ENCODE measurements at places on chromosomes 3 and 15. TPM values are rescaled to one million over a fixed set of nuclear protein-coding genes. Genes with fewer than 3 reads are reported as not detected.

UBE3A gene
- 108 TPM for total RNA-seq

GRCh38 chr3:185059766-185060165 lies 93.1 kb downstream of the C3orf70 start:
- no peak for DNase-seq

SMCO1 gene
- total RNA-seq, result not detected

CCR8 gene
- total RNA-seq, result 0.64 TPM
